ENCODE measurements at places on chromosomes 11 and 22.

- DNase-seq, result no peak
Measured at GRCh38 chr11:2588809-2589537, 110.8 kb downstream of the KCNQ1OT1 start.

DNA sequence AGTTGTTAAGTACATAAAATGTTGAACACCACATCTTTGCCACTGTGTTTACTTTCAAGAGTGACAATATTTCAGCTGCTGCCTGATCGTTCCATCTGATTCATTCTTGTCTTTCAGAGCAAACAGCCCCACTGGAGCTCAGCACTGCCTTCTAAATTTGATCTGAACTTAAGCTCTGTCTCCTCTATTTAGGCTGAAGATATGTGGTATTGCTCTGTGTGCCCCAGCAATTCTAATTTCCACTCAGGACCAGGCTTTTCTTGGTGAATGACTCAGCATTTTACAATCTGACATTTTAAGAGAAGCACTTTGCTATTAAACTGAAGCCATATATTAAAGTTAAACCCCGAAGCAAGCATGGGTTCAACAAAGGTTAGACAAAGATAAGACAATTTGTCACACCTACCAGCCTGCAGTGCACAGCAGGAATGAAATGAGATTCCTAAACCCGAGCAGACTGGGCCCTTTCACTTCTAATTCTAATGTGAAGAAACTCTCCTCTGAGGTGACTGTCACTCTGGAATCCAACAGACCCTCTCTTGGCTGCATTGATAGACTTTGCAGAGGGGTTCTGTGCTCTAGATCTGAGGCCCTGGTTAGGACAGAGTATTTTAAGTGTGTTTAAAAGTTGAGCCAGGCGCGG lies 41.7 kb upstream of the PLET1 start:
- no peak for DNase-seq

- no peak for DNase-seq
Measured at GRCh38 chr11:62854013-62854824, 14.8 kb upstream of the WDR74 start.

- no peak for DNase-seq
Measured at GRCh38 chr22:22141771-22142591, 102.6 kb upstream of the VPREB1 start.

DNA sequence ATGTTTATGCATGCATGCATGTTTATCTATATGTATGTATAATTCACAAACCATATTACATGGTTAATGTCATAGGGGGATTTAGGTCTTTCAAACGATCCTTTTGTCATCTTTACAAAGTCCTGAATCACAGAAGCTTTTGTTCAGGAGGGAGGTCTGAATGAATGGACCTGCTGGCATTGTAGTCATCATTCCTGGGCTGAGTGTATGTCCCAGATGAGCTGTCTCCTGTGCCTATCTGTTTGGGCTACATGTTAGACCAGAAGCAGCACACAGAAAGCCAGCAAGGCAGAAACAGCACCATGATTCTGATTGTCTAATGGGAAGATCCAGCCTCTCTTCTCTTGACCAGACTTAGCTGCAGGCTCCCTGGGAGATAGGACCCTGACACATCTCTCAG lies 69.5 kb downstream of the ADM start:
- no peak for DNase-seq

DNA sequence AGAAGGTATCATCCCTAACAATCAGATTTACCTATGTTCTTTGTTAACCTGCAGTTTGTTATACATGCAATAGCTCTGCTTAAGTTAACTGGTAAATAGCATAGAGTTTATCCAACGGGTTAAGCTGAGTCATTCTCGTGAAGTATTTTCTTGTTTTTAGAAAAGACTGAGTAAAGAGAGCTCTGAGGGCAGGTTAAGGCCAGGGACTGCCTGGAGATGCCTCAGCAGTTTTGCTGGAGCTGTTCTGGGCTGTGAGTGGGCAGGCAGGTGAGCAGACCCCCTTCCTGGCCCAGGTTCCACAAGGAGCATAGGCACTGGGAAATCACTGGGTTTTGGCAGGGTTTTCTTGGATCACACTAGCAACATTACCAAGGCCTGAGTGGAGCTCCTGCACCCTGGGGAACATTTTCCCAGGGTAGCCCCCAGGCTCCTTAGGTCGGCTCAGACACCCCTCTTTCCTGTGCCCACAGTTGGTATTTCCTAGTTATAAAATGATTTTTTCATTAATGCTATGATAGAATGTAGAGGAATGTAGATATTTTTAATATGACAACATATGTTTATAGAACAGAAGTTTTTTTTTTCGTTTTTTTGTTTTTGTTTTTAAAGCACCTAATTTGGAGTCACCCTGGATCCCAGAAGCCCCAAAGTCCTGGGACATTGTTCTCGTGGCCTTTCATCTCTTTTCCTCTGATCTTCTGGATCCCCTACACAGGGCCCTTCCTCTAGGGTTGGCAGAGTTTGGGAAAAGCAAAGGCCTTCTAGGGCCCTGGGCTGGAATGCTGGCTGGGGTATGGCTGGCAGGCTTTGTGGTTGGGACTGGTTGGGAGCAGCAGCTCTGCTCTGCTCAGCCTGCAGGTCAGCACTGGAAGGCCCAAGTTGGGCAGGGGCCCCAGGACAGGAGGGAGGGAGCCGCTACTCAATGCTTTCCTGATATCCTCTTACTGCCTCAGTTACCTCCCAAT lies 26.7 kb downstream of the IRAG1 start:
- no peak for DNase-seq
